ENCODE measurements at places on chromosomes 11 and 22.

DNA sequence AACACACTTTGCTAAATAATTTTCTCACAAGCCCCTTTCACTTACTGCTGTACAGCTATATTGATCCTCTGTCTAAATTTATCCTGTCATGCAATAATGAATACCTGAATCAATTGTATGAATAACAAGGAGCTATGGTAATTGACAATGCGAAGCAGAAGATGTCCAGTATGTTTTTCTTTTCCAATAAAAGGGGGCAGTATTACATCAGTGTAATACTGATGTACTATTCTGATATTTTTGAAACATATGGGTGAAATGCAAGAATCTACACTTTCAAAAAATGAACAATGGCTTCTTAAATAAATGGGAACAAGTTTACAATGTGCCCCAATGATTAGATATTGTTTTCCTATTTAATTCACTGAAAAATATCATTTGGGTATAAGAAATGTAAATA, 315.1 kb downstream of the SOX6 start:
- DNase-seq, result no peak

DNA sequence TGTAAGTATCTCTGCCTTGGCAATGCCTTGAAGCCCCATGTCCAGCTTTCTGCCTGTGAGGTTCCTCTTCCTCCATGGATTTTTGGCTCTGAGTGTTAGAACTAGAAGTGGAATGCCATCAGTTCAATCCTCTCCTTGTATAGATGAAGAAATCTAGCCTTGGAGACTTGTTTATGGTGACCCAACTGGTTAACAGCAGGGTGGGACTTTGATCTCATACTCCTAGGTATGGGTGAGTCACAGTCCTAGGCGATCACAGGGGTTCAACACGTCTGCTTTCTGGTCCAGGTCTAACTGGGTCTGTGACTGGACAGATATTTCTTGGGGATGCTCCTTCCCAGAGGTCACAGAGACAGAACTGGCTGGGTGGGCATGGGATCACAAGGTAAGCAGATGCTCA, 9.2 kb upstream of the MTFP1 start:
- DNase-seq, result no peak

DNA sequence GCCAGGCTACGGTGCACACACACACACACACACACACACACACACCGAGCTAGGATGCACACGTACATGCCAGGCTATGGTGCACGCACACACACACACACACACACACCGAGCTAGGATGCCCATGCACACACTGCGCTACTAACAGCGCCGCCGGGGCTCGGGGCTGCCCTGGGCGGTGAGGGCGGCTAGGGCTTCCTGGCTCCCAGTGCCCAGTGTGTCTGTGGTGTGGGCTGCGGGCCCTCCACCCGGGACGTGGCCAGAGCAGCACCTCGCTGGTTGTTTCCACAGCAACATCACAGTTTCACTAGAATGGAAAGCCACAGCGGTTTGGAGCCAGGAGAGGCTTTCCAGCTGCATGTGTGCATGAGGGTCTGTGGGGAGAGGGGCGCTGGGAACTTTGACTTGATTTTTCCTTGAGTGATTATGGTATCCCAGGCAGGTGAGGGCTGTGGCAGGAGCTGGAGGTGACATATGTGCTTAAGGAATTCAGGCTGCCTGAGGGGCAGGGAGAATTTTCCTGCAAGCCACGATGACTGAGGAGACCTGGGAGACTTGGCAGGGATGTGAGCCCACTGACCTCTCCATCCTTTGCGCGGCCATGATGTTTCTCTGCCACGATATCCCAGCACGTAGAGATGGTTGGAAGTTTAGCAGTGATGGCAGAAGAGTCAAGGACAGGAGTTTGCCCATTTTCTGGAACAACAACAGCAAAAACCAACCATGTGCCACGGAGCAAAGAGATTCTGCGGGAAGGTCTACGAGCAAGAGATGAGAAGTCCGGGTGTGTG, 195.9 kb downstream of the SNX19 start:
- DNase-seq, result no peak

GRCh38 chr11:86592047-86592591, 80.3 kb downstream of the ME3 start:
- DNase-seq, result no peak

DNA sequence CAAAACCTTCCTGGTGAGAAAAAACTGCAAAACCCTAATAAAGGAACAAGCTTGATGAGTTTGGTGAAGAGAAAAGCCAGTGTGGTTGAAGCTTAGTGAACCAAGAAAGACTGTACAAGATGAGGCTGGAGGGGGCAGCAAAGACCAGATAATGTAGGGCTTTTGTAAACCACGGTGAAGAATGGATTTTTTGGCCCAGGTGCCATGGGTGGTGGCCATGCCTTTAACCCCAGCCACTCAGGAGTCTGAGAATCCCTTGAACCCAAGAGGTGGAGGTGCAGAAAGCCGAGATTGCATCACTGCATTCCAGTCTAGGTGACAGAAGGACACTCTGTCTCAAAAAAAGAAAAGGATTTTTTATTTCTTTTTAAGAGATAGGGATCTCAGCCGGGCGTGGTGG, 5.0 kb upstream of the ZDHHC5 start:
- no peak for DNase-seq
